ENCODE measurements at places on chromosomes 7 and 10.

DNA sequence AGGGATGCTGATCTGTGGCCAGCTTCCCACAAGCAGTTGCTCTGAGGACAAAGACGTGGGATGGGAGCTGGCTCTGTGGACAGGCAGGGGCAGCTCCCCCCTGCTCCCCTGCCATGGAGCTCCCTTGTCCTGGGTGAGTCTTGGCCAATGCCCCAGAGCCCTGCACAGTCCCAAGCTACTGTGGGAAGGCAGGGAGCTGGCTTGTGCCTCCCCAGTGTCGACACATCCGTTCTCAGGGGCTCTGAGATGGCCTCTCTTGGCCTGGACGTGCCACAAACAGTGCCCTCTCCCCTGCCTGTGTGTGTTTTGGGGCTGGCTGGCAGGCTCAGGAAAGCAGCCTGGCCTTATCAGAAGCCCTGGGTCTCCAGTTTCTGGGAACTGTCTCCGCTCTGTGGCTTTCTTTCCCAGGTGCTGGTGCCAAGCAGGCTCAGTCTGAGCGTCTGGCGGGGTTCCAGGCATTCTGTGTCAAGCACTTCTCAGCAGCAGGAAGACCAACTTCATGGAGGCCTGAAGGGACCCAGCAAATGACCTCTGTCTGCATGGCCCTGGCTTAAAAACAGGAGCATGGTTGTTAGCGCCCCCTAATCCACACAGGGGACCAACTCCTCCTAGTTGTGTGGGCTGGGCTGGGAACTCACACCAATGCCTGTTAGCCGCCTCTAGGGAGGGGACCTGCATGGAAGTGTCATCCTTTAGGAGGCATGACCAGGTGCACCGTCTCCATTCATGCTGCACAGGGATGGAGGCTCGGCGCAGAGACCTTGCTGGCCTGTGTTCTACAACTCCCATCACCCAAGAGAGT, 375.2 kb downstream of the RPS24 start:
- DNase-seq = no peak

DNA sequence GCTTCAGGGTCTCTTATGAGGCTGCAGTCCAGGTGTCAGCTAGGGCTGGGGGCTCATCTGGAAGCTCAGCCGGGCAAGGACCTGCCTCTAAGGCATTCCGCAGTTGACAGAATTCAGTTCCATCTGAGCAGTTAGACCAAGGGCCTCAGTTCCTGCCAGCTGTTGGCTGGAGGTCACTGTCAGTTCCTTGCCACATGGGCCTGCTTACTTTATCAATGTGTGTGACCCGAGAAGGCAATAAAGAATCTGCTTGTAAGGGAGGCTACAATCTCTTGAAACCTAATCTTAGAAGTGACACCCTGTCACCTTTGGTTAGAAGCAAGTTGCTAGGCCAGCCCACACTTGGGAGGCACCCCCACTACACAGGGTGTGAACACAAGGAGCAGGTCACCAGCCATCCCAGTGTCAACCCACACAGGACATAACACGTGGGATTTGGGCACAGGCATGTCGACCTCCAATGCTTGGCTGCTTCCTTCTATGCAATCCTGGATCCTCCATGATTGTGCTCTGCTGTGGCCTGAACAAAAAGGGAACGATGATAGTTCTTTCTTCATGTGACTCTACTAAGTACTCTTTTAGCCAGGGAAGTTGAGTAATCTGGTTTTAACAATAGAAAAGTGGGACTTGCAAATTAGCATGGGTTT, 41.8 kb downstream of the MTURN start:
- DNase-seq = no peak

DNA sequence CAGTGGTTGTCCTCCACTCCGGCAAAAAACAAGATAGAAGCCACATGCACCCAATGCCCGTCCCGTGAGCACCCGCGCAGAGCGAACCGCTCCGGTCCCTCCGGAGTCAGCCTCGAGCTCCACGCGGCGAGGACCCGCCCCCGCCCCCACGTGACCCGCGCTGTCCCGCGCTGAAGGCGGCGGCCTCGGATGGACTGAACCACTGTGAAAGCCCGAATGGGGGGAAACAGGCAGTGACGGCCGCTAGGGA, 766 bp upstream of the EIF3B start:
- DNase-seq = peak; percentile 93

DNA sequence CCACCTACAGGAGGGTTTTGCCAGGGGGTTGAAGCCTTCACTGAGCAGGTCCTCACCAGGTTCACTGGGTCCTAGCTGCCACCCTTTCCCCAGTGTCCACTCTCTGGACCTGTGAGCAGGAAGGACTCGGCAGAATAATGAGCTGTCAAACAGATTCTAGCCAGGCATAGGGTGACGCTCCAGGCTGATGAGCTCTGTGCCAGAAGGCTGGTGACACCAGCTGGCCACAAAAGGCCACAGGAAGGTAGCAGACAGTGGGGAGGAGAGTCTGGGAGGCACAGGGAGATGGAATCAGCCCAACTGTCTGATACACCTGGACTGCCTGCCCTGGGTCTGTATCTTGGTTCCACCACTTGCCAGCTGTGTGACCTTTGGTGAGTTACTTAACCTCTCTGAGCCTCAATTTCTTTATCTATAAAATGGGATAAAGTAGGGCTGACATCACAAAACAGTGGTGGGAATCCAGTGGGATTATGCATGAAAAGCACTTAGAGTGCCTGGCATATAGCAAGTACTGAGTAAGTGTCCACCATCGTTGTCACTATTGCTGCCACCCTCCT, 26.7 kb upstream of the NDST2 start:
- DNase-seq = no peak

DNA sequence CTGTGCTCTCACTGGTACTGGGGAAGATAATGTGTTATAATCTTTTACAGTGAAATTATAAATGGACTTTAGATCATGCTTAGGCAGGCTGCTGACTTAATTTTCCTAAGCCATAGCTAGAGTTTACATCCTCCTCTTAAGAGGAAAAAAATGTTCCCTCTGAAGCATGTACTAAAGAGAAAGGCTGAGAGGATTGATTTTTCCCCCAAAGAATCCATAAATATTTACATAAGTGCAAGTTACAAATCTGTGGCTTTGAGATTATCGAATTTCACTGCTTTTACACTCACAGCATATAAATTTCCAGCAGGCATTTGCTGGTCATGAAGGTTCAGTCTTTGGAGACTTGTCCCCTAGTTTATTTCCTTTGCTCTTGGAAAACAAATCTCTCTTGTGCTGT, 43.7 kb downstream of the CREB5 start:
- no peak for DNase-seq

DNA sequence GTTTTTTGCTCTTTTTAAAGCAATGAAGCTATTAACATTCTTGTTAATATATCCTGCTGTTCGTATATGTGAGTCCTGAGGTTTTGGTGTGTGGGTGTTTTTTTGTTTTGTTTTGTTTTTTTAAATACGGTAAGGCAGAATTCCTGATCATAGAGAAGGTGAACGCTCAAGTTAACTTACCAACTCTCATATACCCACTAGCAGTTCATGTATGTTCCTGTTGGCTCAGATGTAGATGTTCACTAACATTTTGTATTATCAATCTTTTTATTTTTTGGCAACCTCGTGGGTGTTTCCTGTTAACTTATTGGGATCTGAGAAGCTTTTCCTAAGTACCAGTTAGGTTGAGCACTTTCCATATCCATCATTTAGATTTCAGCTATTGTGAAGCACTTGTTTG, 20.5 kb downstream of the TRIM24 start:
- DNase-seq = no peak

DNA sequence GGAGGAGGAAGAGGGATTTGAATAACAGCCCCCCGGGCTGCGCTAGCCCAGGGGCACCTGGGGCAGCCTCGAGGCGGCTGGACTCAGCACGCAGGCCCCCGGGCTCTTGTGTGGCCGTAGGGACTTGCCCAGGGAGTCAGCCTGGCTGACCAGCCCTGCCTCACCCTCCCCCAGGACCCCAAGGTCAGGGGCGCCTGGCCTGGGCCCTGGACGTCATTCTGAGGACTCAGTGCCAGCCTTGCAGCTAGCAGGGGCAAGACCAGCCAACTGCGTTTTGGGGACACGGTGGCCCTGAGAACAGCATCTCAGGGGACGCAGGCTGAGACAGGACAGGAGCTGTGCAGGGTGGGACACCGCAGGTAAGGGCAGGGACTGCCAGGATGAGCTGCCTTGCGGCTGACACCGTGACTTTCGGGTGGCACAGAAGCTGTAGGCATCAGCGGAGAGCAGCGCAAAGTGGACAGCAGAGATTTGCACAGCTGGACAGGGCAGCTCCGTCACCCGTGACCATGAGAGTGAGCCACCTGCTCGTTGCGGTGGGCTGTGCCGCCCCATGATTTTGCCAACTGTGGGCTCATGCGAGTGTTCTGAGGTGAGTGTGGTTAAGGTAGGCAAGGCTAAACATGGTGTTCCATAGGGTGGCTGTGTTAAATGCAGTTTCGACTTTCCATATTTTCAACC, 48.1 kb upstream of the UBE3C start:
- DNase-seq = no peak

- DNase-seq = no peak
Measured at GRCh38 chr7:137151041-137151689, 192.4 kb downstream of the PTN start.

GRCh38 chr7:139696552-139696951, 81.2 kb downstream of the HIPK2 start:
- DNase-seq = peak; percentile 52

GRCh38 chr10:69344591-69345252, 66.4 kb downstream of the HK1 start:
- DNase-seq = peak; percentile 30

DNA sequence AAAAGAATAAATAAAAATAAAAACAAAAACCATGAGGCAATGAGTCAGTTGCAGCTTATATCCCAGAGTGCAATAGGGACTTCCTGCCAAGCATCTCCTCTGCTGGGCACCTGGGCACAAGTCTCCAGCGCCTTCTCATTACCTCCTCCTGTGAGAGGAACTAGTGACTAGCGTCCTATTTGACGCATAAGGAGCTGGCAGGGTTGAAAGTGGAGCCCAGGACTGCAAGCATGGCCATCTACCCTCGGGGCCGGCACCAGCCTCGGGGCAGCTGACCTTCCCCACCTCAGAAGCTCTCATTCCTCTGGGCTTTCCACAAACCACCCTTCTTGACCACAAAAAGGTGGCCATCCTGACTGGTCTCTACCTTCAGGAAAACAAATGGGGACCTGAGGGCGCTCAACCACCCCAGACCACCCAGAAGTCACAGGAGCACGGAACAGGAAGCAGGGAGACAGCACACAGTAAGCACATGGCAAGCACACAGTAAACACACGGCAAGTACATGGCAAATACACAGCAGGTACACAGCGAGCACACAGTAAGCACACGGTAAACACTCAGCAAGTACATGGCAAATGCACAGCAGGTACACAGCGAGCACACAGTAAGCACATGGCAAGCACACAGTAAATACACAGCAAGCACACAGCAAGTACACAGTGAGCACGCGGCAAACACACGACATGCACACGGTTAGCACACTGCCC, 19.1 kb downstream of the CTBP2 start:
- DNase-seq = no peak

- no peak for DNase-seq
Measured at GRCh38 chr7:140609646-140610045, 31.0 kb downstream of the DENND2A start.

DNA sequence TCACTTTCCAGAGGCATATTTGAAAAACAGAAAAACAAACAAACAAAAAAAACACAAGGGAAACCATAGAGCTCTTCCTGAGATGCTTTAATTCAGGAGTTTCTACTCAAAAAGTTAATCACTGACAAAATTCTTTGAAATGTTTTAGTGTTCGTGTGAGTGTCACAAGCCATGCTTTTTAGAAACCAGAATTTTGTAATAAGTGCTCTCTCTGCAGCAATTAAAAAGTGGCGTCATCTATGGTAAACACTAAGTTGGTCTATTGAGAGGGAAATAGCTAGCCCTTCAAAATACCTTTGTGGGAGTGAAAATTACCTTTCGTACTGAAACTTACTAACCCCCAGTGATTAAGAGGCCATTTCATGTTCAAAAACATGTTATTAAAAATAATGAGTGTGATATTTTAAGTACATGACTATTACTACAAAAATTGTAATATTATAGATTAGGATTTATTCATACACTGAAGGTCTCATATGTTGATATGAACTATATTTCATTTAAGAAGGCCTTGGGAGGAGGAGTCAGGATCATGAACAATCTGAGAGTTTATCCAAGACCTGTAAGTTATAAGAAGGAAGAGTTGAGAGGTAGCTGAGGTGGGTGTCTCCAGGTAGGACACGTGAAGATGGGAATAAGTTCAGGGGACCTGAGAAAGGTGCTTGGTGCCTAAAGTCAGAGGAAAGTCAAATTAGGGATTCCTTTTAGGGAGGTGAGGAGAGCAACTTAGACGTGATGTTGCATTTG, 94.6 kb downstream of the PPP1R9A start:
- no peak for DNase-seq

- DNase-seq = no peak
Measured at GRCh38 chr10:52351914-52352330, 37.8 kb downstream of the DKK1 start.

GRCh38 chr7:70856901-70857630, 274.9 kb upstream of the GALNT17 start:
- DNase-seq = peak; percentile 77

- DNase-seq = peak; percentile 24
Measured at GRCh38 chr10:17644485-17644943, 563 bp downstream of the STAM start.

GRCh38 chr7:155889636-155890511, 77.6 kb upstream of the SHH start:
- no peak for DNase-seq

GRCh38 chr7:36287371-36288241, 102.1 kb upstream of the ANLN start:
- DNase-seq = peak; percentile 53

DNA sequence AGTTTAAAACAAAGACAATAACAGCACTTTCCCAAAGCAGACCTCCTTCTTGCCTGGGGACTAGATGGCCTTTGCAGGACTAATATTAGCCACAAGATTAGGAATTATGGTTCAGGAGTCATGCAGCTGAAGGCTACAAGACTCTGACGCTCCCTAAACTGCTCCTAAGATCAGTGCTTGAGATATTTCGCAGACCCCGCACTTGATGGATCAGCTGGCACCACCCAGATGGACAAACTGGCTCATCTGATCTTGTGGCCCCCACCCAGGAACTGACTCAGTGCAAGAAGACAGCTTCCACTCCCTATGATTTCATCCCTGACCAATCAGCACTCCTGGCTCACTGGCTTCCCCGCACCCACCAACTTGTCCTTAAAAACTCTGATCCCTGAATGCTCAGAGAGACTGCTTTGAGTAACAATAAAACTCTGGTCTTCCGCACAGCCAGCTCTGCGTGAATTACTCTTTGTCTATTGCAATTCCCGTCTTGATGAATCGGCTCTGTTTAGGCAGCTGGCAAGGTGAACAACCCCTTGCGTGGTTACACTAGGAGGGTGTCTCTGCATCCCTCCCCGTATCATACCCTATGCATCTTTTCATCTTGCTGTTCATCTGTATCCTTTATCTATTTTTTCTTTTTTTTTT, 26.9 kb upstream of the NRBF2 start:
- no peak for DNase-seq

DNA sequence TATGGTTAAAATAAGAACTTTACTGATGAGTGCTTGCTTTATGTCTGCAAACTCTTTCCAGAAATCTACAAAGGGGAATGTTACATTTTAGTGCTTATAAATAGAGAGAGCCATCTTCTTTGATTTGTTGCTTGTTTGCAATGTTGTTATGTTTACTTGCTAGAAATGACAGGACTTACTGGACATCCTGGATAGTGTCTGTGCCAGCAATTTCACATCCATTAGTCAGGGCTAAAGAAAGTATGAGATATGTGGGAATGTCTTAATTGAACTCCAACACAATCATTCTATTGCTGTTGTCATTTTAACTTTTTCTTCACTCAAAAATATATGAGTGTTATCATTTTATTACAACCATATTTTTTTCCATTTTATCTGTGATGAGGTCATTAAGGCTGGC, 453.2 kb downstream of the TNS3 start:
- no peak for DNase-seq

Measured in activated CD8-positive, alpha-beta T cell treated with anti-CD3 and anti-CD28 coated beads for 36 hours (primary cell).